CD4-positive, alpha-beta T cell (primary cell): ENCODE measurements at places on chromosomes 1 and 21.

DNA sequence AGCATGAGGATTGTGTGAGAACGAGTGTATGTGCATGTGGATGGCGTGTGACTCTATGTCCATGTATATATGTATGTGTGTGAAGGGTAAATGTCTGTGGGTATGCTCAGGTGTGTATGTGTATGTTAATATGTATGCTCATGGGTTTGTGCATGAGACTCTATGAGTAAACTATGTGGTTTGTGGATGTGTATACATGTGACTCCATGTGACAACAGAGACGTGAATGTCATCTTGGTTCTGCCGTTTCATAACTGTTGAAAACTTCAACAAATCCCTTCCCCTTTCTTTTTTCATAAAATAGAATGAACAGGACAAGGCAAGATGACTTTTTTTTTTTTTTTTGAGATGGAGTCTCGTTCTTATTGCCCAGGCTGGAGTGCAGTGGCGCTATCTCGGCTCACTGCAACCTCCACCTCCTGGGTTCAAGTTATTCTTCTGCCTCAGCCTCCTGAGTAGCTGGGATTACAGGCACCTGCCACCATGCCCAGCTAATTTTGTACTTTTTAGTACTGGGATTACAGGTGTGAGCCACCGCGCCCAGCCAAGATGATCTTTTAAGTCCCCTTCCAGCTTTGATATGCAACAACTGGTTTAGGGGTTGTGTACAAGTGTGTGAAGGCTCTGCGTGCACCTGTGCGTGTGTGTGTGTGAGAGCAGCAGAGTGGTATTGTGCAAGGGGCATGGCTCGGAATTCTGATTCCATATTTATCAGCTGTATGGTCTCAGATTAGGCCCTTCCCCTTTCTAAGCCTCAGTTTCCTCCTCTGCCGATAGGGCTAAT lies 106.3 kb downstream of the EBNA1BP2 start:
- no peak overlapping the region for H3K27ac ChIP-seq
- no peak overlapping the region for H3K4me3 ChIP-seq
- H3K27me3 ChIP-seq: no peaks in the 10 kb centered on the region
- peaks cover 14% of the 10 kb centered on the region for H3K4me1 ChIP-seq

- H3K4me1 ChIP-seq: no peaks in the 10 kb centered on the region
- H3K4me3 ChIP-seq: no peak overlapping the region
- no peaks in the 10 kb centered on the region for H3K27me3 ChIP-seq
- H3K36me3 ChIP-seq: no peaks in the 10 kb centered on the region
Observed at GRCh38 chr1:110185181-110185580, 24.9 kb upstream of the KCNC4 start.

DNA sequence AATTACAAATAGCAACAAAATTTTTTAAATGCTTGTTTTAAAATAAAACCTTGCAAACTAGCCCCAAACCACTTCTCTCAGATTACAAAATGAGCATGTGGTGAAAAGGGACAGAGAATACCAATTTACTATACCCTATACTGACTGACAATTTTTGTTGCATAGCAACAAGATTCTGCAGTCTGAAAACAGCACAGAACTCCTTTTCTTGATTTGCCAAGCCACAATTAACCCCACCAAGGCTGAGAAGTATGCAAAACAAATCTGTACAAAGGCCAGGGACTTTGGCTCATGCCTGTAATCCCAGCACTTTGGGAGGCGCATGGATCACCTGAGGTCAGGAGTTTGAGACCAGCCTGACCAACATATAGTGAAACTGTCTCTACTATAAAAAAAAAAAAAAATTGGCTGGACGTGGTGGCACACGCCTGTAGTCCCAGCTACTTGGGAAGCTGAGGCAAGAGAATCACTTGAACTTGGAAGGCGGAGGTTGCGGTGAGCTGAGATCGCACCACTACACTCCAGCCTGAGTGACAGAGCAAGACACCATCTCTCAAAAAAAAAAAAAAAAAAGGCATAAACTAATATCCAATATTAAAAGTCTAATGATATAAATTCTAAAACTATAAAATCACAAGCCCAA lies 21.8 kb downstream of the ENAH start:
- no peak for DNase-seq
- H3K27ac ChIP-seq: no peak overlapping the region
- no peaks in the 10 kb centered on the region for H3K36me3 ChIP-seq
- no peak overlapping the region for H3K4me3 ChIP-seq

- H3K27me3 ChIP-seq: peaks cover 18% of the 10 kb centered on the region
- no peak overlapping the region for H3K4me3 ChIP-seq
Observed at GRCh38 chr1:38073534-38074301, 27.1 kb upstream of the POU3F1 start.

GRCh38 chr1:32538887-32539583 lies at the start of gene ZBTB8A:
ZBTB8A (plus strand) TSS chr1:32539427; CDS start chr1:32592932, 53,505 bp downstream.
- H3K27me3 ChIP-seq: peaks cover 51% of the 10 kb centered on the region
- H3K4me3 ChIP-seq: peak within 1 kb of the TSS; percentile 30
- DNase-seq: no peak
- H3K36me3 ChIP-seq: no peaks in the 10 kb centered on the region

GRCh38 chr1:216805953-216806352 lies 82.7 kb upstream of the ESRRG start:
- no peaks in the 10 kb centered on the region for H3K36me3 ChIP-seq
- H3K4me3 ChIP-seq: no peak overlapping the region
- no peaks in the 10 kb centered on the region for H3K27me3 ChIP-seq
- DNase-seq: no peak
- H3K27ac ChIP-seq: no peak overlapping the region
- H3K4me1 ChIP-seq: no peaks in the 10 kb centered on the region

GRCh38 chr1:23485002-23485332 lies 988 bp upstream of the ASAP3 start:
- H3K27me3 ChIP-seq: peaks cover 17% of the 10 kb centered on the region
- peaks cover 17% of the 10 kb centered on the region for H3K4me1 ChIP-seq
- peak overlapping the region; percentile 55 for H3K4me3 ChIP-seq

DNA sequence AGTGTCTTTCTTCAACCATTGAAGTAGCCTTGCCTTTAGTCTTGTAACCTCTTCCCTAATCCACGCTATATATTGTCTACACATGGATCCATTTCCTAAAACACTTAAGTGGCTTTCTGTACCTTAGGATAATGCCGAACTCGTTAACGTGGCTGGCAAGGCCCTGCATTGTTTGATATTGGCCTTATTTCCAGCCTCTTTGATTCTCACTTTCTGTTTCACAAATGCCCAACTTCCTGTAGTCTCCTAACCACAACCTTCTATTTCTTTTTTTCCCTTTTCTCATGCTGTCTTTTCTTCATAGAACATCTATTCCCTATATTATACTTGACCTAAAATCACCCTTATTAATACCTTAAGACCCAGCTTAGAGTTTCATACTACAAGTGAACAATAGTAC lies 536.0 kb downstream of the LMO4 start:
- H3K27ac ChIP-seq: no peak overlapping the region
- no peak for DNase-seq
- no peaks in the 10 kb centered on the region for H3K4me1 ChIP-seq
- no peaks in the 10 kb centered on the region for H3K27me3 ChIP-seq

DNA sequence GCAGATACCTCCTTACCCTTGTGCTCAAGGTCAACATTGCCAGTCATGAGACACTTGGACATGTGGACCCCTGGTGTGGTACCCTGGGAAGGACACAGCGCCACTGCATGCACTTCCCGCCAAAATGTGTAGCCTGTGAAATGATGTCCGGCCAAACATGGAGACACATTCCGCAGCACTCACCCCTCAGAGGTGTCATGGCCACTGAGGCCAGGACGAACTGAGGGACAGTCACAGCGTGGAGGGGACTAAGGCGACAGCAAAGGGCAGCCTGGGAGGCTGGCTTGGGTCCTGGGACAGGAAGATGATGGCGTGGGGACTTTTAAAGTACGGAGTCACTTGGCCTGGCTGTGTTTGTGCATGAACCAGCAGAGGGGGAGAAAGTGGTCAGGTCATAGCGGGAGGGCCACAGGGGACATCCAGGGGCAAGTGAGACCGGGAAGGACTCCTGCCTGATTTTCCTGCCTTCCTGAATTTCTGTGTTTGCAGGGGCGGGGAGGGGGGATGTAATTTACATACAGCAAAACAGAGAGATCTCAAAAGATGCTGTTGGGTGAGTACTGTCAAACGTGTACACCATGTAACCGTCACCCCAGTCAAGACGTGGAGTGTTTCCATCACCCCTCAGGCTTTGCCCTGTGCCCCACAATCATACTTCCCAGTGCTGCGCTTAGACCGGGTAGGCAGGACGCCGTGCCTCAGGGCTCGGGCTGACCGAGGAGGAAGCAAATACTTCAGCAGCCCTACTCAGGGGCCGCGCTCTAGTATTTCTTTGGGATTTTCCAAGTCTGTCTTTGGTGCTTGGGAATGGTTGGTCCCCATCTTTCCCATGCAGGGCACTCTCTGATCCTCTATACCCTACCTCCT lies 45.2 kb downstream of the WDR4 start:
- H3K36me3 ChIP-seq: peaks cover 4% of the 10 kb centered on the region
- no peaks in the 10 kb centered on the region for H3K27me3 ChIP-seq
- no peak for DNase-seq
- H3K4me1 ChIP-seq: peaks cover 35% of the 10 kb centered on the region
- H3K4me3 ChIP-seq: no peak overlapping the region

- no peak overlapping the region for H3K27ac ChIP-seq
- no peak for DNase-seq
- H3K27me3 ChIP-seq: no peaks in the 10 kb centered on the region
- H3K4me1 ChIP-seq: peaks cover 54% of the 10 kb centered on the region
- H3K36me3 ChIP-seq: no peaks in the 10 kb centered on the region
Observed at GRCh38 chr1:8966606-8967005, 20.9 kb downstream of the CA6 start.

GRCh38 chr1:57550092-57550491 lies 126.2 kb upstream of the DAB1 start:
- H3K4me3 ChIP-seq: no peak overlapping the region
- H3K27me3 ChIP-seq: no peaks in the 10 kb centered on the region
- no peaks in the 10 kb centered on the region for H3K36me3 ChIP-seq
- H3K27ac ChIP-seq: no peak overlapping the region
- H3K4me1 ChIP-seq: no peaks in the 10 kb centered on the region
- no peak for DNase-seq

DNA sequence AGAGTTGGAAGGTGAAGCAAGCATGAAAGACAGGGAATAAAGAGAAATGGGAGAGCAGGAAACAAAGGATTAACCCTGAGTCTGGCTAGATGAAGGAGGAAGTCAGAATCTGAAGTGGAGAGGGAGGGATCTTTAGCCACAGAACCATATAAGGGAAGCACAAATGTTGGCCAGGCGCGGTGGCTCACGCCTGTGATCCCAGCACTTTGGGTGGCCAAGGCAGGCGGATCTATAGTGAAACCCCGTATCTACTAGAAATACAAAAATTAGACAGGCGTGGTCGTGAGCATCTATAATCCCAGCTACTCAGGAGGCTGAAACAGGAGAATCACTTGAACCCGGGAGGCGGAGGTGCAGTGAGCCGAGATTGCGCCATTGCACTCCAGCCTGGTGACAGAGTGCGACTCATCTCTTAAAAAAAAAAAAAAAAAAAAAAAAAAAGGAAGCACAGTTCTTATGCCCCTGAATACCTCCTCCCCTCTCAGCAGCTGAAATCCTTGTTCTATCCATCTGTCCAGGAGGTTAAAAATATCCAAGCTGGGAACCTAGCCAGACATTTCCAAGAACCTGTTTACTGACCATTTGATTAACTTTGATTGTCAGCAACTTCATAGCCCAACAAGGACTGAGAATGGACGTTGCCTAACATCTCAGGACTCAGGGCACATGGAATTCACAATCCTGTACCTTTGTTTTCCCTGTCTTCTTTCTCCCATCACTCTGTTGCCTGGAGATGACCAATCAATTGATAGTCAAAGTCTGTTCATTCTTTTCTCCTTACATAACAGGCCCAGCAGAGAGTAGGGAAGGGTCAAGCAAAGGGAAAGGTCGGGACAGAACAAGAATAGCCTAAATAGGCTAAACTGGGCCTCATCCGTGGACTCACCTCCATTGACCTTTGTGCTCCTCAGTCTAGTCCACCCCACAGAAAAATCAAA lies 10.6 kb downstream of the TXNIP start:
- no peak for DNase-seq
- peaks cover 83% of the 10 kb centered on the region for H3K4me1 ChIP-seq
- H3K27me3 ChIP-seq: no peaks in the 10 kb centered on the region

GRCh38 chr1:222420633-222421032 lies 127.3 kb downstream of the HHIPL2 start:
- H3K27ac ChIP-seq: peak overlapping the region; percentile 54
- H3K4me3 ChIP-seq: no peak overlapping the region
- H3K36me3 ChIP-seq: no peaks in the 10 kb centered on the region
- H3K27me3 ChIP-seq: no peaks in the 10 kb centered on the region

- peaks cover 20% of the 10 kb centered on the region for H3K4me1 ChIP-seq
- DNase-seq: peak; percentile 19
- H3K27me3 ChIP-seq: no peaks in the 10 kb centered on the region
- no peak overlapping the region for H3K27ac ChIP-seq
Observed at GRCh38 chr1:17190010-17190995, 14.6 kb upstream of the PADI1 start.

GRCh38 chr1:235025422-235025984 lies 103.1 kb downstream of the TOMM20 start:
- H3K4me3 ChIP-seq: no peak overlapping the region
- H3K36me3 ChIP-seq: no peaks in the 10 kb centered on the region
- no peak overlapping the region for H3K27ac ChIP-seq
- DNase-seq: no peak
- H3K27me3 ChIP-seq: no peaks in the 10 kb centered on the region

- no peak overlapping the region for H3K4me3 ChIP-seq
- no peak overlapping the region for H3K27ac ChIP-seq
- H3K27me3 ChIP-seq: no peaks in the 10 kb centered on the region
- no peaks in the 10 kb centered on the region for H3K36me3 ChIP-seq
- no peaks in the 10 kb centered on the region for H3K4me1 ChIP-seq
Observed at GRCh38 chr21:35323947-35324346, 274.8 kb upstream of the RUNX1 start.

- peaks cover 8% of the 10 kb centered on the region for H3K27me3 ChIP-seq
- no peak overlapping the region for H3K27ac ChIP-seq
Observed at GRCh38 chr1:147719029-147719698, 41.2 kb downstream of the GJA5 start.

- no peaks in the 10 kb centered on the region for H3K27me3 ChIP-seq
- DNase-seq: no peak
- peaks cover 75% of the 10 kb centered on the region for H3K4me1 ChIP-seq
Observed at GRCh38 chr1:154327466-154328317, 2.4 kb downstream of the ATP8B2 start.

- DNase-seq: no peak
- H3K4me3 ChIP-seq: no peak overlapping the region
- no peak overlapping the region for H3K27ac ChIP-seq
- peaks cover 12% of the 10 kb centered on the region for H3K4me1 ChIP-seq
- H3K36me3 ChIP-seq: no peaks in the 10 kb centered on the region
Observed at GRCh38 chr21:46055863-46056281, 42.0 kb upstream of the COL6A2 start.

DNA sequence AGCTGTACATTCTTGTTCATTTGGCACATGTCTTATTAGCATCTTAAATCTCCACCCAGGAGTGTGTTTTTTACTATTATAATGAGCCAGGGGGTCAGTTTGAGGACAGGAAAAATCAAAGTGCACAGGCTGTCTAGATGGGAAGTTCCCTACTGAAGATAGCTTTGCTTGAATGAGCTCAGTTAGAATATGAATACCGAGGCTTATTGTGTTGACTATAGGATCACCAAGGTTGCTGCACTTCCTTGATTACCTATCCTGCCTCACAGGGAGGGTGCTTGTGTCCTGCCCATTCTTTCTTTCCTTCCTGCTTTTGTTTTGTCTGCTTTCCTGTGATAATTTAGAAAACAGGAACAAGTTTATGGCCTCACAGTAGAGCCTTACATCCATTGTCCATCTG lies 16.3 kb downstream of the PHGDH start:
- no peaks in the 10 kb centered on the region for H3K4me1 ChIP-seq
- H3K27me3 ChIP-seq: no peaks in the 10 kb centered on the region
- no peaks in the 10 kb centered on the region for H3K36me3 ChIP-seq
- no peak overlapping the region for H3K27ac ChIP-seq
- no peak overlapping the region for H3K4me3 ChIP-seq
- no peak for DNase-seq
